Spinal cord (tissue), 10 donors: ENCODE measurements at places on chromosomes 6 and 20. TPM values are rescaled to one million over a fixed set of nuclear protein-coding genes. Genes with fewer than 3 reads are reported as not detected.

The DHX16 gene
- 17.9 TPM for total RNA-seq

The VSX1 gene
- total RNA-seq = 0.11 TPM

The CST9L gene
- total RNA-seq = not detected

The MYL9 gene
- 85.3 TPM for total RNA-seq

The ADAT2 gene
- total RNA-seq = 4.6 TPM

The ISM1 gene
- 9.4 TPM for total RNA-seq

The ZNF831 gene
- total RNA-seq = 0.06 TPM

DNA sequence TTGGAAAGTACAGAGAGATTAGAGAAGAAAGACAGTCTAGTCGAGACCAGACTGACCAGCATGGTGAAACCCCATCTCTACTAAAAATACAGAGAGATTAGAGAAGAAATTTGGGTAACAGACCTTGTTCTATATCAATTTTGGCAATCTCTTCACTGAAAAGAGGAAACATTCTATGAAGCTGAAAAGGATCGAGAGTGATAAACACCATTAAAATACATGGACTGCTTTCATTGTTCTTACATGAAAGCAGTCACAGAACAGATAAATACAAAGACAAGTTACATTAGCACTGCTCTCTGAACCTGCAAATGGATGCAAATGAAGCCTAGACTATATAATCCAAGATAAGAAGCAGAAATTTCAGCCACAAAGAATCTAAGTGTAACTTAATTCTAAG lies 8.4 kb upstream of the OPRM1 start:
- DNase-seq = no peak

DNA sequence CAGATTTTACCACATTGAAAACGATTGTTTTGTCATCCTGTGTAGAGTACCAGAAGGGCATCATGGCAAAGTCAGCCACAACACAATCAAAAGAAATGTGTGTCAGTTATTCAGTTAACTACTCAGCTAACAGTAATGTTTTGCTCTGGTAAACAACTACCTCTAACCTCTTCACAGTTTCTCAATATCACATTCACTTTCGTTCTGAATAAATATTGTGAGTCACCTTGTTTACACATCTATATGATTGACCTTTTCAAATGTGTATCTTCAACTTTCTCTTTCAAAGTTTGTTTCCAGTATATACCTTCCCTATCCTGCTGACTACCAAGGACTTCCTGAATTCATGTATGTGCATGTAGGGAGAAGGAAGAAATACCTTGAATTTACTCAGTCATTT lies 216.6 kb upstream of the UFL1 start:
- no peak for DNase-seq

GRCh38 chr6:106102967-106103727 lies 17.0 kb downstream of the PRDM1 start:
- no peak for DNase-seq

DNA sequence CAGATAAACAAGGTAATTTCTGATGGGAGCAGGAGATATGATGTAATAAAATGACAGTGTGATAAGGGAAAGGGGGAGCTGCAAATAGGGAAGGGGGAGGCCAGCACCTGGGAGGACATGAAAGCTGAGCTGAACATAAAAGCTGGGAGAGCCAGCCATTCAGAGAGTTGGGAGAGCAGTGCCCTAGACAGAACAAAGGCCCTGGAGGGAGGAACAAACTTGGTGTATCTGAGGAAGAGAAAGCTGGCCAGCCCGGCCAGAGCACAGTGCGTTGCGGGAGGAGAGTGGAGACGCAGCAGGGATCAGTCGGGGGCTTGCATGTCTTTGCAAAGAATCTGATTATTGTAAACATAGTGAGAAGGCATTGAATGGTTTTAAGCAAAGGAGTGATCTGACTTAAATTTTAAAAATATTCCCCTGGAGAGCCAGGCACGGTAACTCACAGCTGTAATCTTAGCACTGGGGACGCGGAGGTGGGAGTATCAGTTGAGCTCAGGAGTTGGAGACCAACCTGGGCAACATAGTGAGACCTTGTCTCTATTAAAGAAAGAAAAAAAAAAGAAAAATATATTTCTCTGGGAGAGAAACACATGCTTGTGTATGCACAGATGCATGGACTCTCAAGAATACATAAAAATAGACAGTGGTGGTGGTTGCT lies 318.2 kb downstream of the ZFAND3 start:
- DNase-seq = no peak

DNA sequence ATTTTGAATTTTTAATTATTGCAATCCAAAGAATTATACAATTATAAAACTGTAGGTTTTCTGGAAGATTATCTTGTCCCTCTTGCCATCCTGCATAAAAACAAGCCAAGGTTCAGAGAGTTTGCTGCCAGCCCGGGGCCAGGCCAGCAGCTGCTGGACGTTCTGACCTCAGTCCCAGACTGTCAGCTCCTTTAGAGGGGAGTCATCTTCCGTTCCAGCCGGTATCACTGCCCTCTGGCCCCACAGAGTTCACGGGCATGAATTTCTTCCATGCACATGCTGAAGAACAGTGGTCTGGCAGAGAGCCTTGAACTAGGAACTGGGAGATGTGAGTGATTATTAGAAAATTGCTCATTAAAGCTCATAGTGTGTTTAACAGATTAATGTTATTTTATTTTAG lies 130.4 kb upstream of the QKI start:
- DNase-seq = no peak

- DNase-seq = no peak
Measured at GRCh38 chr6:15285682-15286294, 39.9 kb downstream of the JARID2 start.

GRCh38 chr6:87230801-87231200 lies 75.4 kb downstream of the ZNF292 start:
- no peak for DNase-seq

- no peak for DNase-seq
Measured at GRCh38 chr20:62913043-62913630, 13.2 kb downstream of the DIDO1 start.

- DNase-seq = no peak
Measured at GRCh38 chr6:96286503-96286902, 235.1 kb upstream of the UFL1 start.

- DNase-seq = no peak
Measured at GRCh38 chr6:1176567-1176966, 135.3 kb upstream of the FOXQ1 start.

DNA sequence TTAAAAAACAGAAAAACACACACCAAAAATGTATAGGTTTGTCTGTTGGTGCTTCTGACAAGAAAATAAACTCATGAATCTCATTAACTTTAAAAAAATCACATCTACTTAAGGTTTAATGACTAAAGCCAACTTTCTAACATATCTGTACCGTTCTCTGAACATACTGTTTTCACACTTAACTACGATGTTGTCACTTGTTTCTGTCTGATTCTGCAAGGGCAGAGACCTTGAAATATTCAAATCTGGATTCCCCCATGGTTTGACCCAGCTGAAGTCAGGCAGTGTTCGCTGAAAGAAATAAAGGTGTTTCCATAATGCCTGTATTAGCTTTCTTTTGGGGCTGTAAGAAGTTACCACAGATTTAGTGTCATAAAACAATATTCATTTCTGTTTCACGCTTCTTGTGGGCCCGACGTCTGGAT lies 2.7 kb upstream of the ASXL1 start:
- no peak for DNase-seq

DNA sequence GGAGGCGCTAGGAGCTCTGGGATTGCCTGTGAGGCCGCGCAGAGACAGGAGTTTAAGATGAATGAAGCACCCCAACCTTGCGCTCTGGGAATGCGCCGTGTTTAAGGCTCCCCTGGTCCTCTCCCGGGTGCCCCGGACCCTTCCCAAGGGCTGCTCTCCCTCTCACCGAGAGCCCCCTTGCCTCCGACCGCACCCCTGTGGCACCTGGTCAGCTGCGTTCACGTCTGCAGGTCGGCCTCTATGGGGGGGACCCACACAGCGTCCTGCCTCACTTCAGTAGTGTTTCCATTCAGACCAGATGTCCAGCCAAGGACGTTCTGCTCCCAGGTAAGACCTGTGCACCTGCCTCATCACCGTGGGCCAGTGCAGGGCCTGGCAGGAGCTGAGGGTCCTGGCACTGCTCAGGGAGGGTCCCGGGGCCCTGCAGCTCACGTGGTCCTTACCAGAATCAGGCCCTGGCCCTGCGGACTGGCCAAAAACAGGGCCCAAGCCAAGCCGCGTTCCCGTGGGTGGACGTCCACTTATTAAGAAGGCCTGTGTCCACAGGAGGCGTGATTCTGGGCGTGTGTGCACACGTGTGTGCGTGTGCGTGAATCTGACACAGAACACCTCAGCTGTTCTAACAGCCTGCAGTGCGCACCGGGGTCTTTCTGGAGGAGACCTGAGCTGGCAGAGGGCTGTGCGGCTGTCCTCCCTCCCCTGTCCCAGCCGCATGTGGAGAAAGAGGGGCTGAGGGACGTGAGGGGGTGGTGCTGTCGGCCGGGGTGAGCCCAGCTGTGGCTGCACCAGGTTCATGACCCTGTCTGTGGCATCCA lies 79.9 kb upstream of the BHLHE23 start:
- DNase-seq = no peak

DNA sequence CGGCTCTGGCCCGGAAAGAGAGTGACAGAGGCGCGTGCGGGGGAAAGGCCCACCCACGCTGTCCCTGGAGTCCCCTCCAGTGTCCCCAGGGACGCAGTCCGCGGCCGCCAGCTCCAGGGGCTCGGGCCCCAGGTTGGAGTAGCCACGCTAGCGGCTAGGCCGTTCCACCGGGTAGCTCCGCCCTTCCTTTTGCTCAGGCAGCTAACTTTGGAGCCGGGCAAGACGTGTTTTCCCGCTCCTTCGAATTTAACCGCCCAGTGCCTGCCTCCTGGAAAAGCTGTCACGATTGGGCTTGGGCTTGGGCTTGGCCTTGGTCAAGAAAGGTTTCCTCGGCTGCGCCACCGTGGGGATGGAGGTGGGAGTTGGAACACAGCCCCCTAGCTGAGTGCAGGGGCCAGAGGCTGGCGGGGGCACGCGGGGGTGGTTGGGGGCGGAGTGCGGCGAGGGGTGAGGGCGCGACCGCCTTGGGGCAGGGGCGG lies 4.7 kb downstream of the LINC00237 start:
- DNase-seq = no peak

DNA sequence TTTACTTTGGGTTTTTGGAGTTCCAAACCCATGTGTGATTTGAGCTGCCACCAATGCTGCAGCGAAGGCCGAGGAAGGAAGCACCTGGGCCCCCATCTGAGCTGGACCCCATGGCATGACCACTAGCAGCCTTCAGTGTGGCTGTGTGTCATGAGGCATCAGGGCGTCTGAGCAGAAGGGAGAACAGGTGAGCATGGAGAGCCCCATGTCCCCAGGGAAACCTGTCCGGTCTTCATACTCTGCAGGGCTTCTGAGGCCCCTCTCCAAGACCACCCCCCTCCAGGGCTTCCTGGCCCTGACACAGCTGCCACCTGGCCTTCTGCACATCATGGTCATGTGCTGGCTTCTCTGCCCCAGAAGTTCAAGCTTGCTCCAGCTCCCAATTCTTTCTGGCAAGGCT lies 169.1 kb upstream of the CST7 start:
- no peak for DNase-seq

GRCh38 chr6:145899915-145900569 lies 64.1 kb downstream of the SHPRH start:
- no peak for DNase-seq

- no peak for DNase-seq
Measured at GRCh38 chr6:74549746-74550145, 656.1 kb downstream of the COL12A1 start.

- no peak for DNase-seq
Measured at GRCh38 chr6:95601133-95601532, 23.8 kb downstream of the MANEA start.

- DNase-seq = no peak
Measured at GRCh38 chr6:41201764-41202173, 820 bp upstream of the TREML2 start.

- DNase-seq = no peak
Measured at GRCh38 chr6:156256161-156256560, 521.0 kb upstream of the ARID1B start.

- DNase-seq = no peak
Measured at GRCh38 chr6:12249541-12250382, 40.4 kb upstream of the EDN1 start.

DNA sequence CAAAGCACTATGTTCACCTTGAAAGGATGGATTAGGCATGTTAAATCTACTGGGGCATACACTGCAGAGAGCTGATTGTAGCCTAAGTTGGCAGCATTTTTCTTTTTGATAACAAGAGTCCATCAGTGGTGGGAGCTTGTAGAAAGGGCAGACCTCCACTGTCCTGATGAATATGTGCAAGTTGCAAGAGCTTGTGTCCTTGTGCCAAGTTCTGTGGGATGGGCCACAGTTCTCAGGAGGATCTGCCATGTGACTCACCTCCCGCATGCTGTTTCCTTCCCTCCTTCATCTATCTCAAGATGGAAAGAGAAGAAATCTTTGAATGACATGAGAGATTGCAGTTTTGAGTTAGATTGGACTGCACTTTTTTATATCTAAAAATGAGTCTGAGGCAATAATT lies 58.3 kb upstream of the GGTLC1 start:
- no peak for DNase-seq

GRCh38 chr6:160421854-160422253 lies 73.7 kb downstream of the SLC22A3 start:
- DNase-seq = no peak

DNA sequence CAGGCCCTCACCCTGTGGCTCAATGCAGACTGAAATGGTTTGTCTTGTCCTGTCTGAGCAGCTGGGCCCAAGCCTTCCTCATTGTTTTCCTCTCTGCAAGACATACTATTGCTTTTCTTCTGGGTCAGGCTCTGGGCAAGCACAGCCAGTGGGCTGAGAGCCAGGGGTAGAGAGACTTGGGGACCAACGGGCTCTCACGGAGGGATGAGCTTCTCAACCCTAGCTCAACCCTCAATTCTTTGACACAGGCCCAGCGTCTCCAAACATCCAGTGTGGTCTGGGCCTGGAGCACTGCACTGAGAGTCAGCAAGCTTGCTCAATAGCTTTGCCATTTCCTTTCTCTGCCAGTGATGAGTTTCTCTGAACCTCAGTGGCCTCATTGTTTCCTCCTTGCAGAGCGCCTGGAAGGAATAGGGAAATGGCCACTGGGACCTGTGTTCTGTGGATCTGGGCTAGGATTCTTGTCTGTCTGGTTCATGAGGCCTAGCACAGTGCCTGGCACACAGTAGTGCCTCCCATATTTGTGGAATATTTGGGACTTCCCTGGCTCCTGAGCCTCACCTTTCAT lies 9.3 kb downstream of the ANGPT4 start:
- no peak for DNase-seq

DNA sequence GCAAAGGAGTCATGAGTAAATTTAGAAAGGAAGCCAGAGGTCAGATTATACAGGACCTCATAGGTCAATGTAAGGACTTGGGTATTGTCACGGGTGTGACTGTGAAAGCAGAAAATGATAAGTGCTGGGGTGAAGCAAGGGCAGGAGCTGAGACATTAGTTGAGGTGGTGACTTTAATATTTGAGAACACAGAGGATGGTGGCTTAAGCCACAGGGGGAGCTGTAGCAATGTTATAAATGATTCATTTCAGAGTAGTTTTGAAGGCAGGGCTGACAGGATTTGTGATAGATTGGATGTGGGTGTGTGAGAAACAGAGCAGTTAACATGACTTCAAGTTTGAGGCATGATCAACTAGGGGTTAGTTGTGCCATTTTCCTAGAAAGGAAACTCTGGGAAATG lies 659.9 kb downstream of the EPM2A start:
- DNase-seq = no peak
